ENCODE measurements at places on chromosomes 4 and X.

DNA sequence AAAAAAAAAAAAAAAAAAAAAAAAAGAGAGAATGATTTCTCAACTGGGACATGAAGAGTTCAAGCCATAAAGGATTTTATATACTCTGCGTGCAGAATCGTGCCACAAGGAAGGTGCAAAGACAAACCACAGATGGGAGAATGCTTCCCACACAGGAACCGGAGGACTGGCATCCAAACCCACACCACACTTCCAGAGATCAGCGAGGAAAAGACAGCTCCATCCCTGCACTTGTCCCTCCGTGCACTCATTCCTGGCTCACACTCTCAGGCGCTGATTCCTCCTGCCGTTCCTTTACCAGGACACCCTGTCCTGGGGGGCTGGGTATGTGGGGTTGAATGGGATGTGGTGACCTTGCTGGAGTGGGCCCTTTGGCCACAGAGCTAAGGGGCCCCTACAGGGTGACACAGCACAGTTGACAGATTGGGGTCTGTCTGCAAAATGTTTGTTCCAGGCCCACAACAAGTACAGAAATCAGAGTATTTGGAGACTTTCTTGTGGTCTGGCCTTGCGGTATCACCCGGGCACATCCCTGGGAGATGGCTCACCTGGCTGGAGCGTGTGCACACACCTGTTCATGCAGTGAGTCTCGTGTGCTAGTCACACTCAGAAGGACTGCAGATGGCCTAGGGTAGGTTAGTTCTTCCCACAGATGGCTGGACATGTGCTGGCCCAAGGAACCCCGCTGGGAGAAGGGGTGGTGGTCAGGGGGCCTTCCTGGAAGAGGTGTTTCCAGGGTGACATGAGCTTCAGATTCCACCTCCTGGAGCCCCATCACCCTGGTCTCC, 55.4 kb upstream of the GPR78 start:
- no peak for DNase-seq

GRCh38 chr4:48296365-48296764, 26.7 kb upstream of the TEC start:
- no peak for DNase-seq

DNA sequence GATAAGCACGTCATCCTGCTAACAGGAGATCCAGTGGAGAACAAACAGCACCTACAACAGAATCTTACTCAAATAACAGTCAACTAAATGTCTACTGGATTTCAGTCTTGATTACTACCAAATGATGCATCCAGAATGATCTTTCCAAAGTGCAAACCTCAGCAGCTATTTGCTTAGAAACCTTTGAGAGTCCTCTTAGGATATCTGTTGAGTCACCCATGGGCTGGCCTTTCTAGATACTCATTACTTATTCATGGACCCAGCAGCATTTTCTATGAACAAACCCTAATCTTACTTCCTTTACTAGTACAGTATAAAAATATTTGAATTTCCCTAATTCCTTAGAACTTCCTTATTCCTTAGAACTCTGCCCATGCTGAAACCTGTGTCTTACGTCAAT, 118.5 kb upstream of the PABPC4L start:
- no peak for DNase-seq

- no peak for DNase-seq
Observed at GRCh38 chrX:16992445-16992844, 46.0 kb downstream of the REPS2 start.

GRCh38 chrX:30793075-30793766, 95.8 kb downstream of the TAB3 start:
- DNase-seq = no peak

DNA sequence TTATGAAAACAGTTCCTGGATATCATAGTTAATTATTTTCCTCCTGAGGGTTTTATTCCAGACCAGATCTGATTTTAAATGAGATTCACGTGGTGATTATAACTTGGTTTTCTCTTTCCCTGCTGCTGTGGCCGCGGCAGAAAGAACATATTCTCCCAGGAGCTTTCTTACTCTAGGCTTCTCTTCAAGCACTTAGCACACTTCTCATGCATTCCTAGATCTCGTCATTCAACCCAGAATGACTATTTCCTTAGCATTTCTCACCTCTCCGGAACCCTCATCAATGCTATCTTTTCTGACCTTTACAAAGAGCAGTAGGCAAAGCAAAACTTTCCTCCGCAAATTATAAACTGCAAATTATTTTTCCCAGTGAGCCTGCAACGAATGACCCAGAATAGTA, 122.9 kb downstream of the GPAT3 start:
- no peak for DNase-seq

GRCh38 chrX:70755850-70756249, 152.7 kb downstream of the TEX11 start:
- peak; percentile 1 for DNase-seq

- no peak for DNase-seq
Observed at GRCh38 chr4:1409079-1409478, 2.8 kb upstream of the NKX1-1 start.

DNA sequence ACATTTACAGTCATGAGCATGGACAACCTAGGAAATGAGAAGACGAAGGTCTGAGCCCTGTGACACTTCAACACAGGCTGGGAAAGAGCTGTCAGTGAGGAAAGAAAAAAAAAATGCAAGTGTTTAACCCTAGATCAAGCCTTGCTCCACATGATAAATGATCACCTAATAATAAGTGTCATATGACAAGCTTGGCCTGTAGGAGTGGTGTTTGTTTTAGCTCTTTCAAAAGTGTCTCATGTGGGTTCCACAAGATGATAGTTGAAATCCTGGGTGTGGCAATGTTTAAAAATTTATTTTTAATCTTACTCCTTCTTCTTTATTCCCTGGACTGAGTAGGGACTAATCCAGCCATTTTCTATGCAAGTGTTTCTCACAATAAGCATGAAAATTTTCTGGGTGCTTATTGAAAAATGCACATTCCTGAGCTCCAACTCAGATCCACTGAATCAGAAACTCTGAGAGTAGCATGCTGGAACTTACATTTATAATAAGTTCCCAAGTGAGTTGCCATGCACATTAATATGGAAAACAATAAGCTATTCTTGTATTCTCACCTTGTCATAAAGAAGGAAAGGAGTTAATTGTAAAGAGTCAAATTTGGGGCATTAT, 138.3 kb downstream of the AREG start:
- no peak for DNase-seq

GRCh38 chr4:141705747-141706377, 69.5 kb downstream of the IL15 start:
- DNase-seq = no peak

GRCh38 chr4:168240821-168241220, 77.7 kb downstream of the DDX60 start:
- no peak for DNase-seq

GRCh38 chrX:101009090-101009489, 39.6 kb downstream of the ARL13A start:
- DNase-seq = no peak

DNA sequence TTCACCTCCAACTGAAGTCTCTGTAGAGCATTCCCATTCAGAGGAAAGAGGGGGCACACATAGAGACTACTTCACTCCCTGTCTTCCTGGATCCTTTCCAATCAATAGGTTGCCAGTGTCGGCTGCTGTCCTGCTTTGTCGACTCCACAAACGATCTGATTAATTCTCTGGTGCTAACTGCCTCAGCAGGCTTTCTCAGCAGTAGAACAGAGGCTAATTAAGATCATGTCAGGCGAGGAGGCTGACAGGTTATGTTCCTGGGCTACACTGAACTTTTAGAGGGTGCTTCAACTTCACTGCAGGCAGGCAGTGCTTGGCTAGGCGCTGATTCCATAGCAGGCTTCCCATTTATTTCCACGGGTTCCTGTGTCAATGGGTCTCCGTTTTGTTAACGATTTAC, 79.2 kb downstream of the GRIA3 start:
- DNase-seq = no peak

- DNase-seq = no peak
Observed at GRCh38 chr4:162803378-162803777, 363.3 kb downstream of the NAF1 start.

DNA sequence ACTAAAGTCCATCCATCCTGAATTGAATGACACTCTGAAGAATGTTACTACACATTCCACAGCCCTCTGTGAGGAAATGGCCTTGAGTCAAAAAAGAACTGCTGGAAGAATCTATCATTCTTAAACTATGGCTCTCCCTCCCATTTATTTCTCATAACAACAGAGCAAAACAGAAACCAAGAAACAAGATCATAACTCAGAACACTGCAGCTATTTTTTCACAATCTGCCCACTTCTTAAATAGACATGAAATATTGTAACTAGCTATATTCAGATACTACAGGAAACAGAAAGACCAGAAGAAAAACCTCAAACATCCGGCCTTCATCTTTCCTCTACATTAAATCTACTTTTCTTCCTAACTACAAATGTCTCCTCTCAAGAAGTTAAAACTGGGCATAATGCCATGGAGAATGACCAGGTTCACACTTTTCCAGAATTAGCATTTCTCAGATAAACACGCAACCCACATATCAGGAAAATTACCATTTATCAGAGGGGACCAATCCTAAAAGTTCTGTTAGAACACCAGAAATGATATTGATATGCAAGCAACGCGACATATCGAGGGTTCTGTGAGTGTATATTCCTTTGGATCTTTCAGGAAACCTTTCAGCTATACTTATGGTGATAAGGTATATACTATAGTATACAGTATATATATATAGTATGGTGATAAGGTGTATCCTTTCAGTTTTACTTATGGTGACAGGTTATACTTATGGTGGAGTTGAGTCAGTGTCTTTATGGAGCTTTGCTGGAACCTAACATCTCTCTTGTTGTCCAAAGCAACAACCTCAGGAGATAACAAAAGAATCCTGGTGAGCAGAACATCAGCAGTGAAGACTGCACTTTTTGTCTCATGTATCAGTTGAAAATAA, 60.4 kb upstream of the IRF2 start:
- no peak for DNase-seq

DNA sequence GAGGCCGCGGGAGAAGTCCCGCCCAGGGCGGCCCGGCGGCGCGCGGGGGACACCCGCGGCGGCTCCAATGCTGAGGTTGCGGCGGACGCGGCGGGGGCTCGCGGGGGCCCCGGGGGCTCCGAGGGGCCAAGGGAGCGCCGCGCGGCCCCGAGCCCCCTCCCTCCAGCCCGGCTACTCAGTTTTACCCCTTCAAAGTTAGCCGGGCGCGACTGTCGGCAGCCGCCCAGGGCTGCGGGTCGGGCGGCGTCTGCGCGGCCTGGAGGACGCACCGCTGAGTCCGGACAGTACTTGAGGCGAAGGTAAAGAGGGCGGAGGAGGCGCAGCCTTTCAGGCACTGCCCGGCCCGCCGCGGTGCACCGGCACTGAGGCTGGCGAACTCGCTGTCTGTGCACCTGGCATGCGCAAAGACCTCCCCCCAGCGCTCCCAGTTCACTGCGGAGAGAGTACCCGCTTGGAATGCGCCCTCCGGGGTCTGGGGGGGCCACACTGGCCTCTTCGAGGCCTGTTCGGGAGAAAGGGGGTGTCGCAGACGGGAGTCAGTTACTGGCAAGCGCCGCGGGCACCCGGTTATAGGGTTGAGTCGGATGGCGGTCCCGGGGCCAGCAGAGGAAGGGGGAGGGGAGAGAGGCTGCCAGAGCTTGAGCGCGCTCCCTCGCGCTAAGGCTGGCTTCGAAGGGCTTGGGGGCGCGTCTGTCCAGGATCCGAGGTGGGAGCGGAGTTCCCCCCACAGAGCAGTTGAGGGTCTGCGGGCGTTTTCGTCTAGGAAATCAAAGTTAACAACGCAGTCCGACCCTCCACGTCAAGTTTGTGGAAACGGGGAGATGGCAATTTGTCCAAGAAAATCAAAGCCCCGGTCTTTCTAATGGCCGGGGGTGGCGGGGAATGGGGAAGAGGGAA, 1.1 kb downstream of the PCDH19 start:
- DNase-seq = no peak

- no peak for DNase-seq
Observed at GRCh38 chr4:181524499-181524898, 718.7 kb upstream of the TENM3 start.

GRCh38 chr4:57119054-57119651, 9.0 kb upstream of the IGFBP7 start:
- DNase-seq = no peak

DNA sequence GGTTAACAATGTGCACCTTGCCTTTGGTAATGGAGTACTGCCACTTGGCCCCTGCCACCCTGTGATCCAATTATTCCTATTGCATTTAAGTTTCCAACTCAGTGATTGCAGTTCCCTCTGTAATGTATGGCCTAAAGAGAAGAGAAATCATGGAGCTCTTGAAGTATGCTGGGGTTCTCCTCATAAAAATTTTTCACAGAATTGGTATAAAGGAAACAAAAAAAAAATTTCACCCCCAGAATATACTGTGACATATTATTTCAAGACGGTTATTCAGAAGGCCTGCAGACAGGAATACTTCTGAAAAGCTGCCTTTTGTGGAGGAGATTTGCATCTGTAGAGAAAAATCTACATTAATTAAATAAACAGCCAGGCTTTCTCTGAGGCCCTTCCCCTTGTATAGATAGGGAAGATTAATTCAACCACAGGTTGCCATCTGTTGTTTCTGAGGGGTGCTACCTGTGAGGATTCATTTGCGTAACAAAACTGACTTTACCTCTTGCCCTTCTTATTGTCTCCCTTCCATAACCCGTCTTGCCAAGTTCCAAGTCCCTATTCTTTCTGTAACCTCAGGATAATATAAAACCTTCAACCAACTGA, 94.8 kb upstream of the LANCL3 start:
- DNase-seq = no peak

GRCh38 chr4:72112514-72113156, 80.8 kb downstream of the NPFFR2 start:
- DNase-seq = no peak

GRCh38 chrX:150202641-150203247, 160.4 kb upstream of the MAMLD1 start:
- no peak for DNase-seq

DNA sequence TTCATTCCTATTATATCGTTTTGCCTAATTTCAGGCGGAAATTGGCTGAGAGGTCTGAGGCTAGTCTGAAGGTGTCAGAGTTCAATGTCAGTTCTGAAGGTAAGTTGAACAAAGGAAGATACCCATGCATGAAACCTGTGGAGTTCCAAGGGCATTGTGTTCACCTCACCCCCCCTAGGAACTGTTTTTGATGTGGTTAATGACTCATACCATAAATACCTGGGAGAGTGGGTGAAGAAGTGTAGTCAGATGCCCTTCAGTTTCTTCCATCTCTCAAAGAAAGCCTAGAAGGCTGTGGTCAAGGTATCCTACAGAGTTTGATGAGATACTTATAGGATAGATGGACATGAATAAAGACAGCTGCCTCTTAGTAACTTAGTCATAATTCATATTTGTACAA, 2.7 kb downstream of the UTP14A start:
- no peak for DNase-seq

DNA sequence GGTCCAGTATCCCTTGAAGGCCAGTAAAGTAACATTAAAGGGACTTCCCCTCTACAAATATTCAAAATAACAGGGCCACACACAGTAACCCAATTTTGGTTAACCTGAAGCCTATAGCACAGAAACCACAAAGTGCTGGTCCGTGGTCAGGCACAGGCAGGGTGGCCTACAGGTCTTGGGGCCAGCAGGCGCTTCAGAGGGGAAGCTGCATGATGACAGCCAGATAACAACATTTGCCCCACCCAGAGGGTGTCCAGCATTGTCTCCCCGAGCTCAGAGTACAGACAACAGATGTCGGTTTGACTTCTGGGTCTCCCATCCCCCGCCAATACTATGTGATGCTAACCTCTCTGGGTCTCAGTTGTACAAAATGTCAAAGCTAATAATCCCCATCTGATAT, 51.1 kb downstream of the SH3KBP1 start:
- no peak for DNase-seq

Data from activated CD8-positive, alpha-beta memory T cell treated with anti-CD3 and anti-CD28 coated beads for 1 hour (primary cell).